ENCODE measurements at places on chromosomes 11 and 22.

GRCh38 chr11:114207096-114207495 is 89.1 kb upstream of the NNMT start:
- DNase-seq = no peak

DNA sequence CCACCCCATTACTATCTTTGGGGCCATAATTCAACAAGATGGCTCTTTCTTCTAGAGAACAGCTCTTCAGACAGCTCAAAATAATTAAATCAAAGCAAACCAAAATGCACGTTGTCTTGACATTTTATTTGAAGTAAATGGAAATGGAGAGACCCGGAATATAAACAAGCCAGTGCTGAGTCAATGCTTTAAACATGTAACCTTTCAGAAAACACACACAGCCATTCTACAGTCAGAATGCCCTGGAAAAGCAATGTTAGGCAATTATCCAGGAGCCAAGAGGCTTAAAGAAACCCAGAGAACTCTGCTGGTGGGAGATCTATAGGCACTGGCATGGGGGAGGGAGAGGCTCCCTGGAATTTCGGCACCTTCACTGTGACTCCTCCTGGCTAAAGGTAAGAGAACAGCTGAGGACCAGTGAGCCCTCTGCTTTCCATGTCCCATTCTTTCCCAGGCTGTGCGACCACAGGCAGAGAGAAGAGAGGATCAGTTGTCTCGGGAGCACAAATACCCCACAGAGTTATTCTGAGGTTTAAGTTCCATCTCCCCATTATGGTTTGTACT is 254.0 kb upstream of the CCDC90B start:
- no peak for DNase-seq

- no peak for DNase-seq
These were observed 157.7 kb downstream of the DBX1 start for GRCh38 chr11:20002312-20003216.

GRCh38 chr11:82076126-82076525 is 657.5 kb downstream of the FAM181B start:
- DNase-seq = peak; percentile 79

- no peak for DNase-seq
These were observed 491.0 kb upstream of the KIRREL3 start for GRCh38 chr11:127491589-127491988.

- no peak for DNase-seq
These were observed 4.4 kb downstream of the TRIOBP start for GRCh38 chr22:37701141-37701786.

- no peak for DNase-seq
These were observed 8.6 kb upstream of the RBFOX2 start for GRCh38 chr22:36037102-36037758.

DNA sequence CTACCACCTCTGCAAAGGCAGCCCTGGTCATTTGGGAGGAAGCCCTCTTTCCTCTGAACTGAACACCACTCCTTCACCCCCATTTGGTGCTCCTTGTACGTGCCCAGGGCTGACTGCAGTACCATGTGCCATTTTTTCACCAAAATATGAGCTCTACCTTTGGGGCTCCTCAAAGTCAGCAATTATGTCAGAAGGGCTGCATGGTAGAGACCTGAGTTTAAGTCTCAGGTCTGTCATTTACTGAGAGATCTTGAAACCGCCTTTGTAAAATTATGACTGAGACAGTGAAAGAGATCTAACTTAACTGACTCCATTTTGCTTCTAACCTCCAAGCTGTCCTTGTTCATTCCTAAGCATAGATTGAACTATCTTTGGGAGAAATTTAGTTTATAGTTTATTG is 58.0 kb downstream of the THAP12 start:
- no peak for DNase-seq

DNA sequence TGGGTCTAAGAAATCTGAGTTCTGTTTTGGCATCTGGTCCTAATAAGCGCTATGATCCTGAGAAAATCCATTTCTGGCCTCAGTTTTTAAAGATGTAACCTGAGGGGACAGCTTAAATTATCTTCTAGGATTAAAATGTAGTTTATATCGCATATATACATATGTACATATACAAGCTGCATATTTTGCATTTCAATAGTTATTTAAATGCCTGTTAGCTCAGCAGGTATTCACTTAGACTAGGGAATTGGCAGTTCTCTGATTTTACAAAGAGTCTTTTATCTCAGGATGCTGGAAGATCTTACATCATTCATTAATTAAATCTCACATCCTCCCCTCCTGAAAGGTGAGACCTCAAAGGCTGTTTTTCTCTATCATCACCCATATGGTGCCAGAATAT is 1232.8 kb downstream of the LRRC4C start:
- DNase-seq = no peak

- DNase-seq = no peak
These were observed 1.0 kb downstream of the UQCR10 start for GRCh38 chr22:29768052-29768693.

DNA sequence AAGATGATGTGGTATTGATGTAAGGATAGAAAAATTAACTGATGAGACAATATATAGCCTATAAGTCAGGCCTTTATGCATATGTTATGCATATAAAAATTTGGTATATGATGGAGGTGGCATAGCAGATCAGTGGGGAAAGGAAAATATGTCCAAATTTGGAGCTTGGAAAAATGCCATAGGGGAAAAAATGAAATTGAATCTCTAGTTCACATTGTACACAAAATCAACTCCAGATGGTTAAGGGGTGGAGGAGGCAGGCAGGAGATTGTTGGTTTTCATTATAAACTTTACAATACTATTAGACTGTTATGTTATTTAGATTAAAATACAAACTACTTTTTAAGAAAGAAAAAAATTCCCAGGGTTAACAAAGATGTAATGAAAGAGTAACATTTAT is 15.1 kb upstream of the CD3E start:
- DNase-seq = no peak

DNA sequence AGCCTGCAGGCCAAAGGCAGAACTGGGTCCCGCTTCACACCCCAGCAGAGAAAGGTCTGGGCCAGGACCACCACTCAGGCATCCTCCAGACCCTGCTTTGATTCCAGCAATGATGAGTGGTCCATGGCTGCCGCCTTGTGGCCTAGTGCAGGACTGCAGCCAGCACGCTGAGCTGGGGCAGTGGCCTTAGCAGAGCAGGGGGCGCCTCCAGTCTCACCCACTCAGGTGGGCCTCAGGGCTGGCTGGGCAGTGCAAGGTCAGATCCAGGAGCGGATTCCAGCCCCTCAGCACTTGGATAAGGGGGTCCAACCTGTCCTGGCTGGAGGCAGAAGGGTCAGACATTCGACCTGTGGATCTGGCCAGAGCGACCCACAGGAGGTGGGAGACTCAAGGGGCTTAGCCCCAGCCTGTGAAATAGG is 9.6 kb upstream of the PDE2A start:
- peak; percentile 14 for DNase-seq

DNA sequence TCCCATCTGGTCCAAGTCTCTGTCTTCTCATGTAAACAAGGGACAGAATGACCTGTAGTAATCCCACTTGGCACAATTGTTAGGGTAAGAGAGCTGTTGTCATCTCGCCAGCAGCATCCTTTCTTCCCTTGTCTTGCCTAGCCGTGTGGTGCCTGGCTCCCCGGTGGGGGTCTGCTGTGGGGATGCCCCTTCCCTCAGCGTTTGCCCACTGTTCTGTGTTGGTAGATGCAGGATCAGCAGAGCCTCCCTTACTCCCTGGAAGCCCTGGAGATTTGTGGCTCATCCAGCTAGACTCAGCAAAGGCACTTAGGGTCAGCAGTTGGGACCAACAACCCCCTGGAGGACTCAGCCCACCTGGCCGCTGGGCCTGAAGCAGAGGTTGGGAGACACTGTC is 13.0 kb downstream of the ACO2 start:
- DNase-seq = no peak

DNA sequence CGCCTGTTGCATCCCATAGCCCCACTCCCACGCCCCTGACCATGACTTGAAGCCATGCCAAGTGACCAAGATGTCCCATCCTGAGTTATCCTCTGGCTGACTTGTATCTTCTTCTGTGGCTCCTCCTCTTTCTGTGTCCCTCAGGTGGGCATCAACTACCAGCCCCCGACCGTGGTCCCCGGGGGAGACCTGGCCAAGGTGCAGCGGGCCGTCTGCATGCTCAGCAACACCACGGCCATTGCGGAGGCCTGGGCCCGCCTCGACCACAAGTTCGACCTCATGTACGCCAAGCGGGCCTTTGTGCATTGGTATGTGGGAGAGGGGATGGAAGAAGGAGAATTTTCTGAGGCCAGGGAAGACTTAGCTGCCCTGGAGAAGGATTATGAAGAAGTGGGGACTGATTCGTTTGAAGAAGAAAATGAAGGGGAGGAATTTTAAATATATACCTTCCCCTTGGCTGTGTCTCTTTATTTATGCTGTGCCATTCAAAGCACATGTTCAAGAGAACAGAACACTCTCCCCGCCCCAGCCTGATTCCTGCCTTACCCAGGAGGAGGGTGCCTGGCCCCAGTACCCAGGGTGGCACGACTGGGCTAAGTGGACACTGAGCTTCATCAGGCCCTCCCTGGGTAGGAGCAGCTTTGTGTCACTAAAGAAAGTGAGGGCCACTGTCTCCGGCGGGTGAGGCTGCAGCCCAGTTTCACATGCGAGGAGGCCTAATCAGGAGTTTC is 19.1 kb upstream of the USP18 start:
- DNase-seq = no peak

DNA sequence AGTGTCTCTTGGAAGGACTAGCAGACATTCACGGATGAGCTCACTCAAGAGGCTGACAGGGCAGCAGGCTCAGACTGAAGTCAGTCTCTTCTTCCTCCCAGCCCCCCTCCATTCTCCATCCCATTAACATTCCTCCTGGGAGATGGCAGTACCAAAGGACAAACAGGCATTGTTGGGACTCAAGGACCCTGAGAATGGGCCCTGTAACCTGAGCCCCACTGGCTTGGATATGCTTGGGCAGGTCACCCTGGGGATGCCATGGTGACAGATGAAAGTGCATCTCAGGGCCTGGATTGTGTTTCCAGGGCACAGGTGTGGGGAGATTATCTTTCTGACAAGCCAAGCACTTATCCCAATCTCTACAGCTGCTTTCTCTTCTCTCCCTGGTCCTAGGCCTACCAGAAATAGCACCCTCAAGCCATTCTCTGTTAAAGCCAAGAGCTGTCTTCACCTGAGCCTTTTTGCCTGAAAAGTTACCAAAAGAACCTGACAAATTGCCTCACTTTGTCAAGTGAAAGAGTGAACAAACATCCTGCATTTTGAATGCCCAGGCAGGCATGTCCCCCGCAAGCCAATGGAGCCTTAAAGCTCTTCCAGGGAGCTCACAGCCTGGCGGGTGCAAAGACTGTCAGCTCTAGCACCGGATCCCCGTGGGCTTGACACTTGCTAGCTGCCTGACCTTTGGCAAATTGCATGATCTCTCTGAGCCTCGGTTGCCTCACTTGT is 366.0 kb upstream of the NARS2 start:
- no peak for DNase-seq

GRCh38 chr11:72724851-72725723 is 27.1 kb downstream of the ARAP1 start:
- DNase-seq = peak; percentile 47

DNA sequence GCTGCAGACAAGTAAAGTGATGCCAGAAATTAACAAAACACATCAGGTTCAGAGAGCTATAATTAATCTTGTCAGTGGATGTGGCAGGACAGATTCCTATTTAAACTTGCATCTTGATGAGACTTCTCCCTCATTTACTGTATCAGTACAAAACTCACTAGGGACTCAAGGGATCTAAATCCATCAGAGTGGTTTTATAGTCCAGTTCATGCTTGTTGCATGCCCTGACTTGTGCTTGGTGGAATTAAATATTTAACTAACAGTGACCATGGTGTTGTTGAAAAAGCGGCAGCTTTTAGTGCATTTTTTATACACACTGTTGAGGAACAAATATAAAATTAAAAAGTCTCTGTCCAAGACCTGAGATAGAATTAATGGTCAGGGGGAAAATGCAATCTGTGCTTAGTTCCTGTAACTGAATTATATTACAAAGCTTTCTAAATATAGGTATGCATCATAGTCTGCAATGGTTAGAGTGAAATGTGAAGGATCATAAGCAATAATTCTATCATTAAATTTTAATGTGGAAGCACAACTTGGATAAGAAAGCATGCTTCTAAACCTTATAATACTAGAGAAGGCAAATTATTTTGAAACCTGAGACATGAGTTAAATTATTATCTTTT is 1475.5 kb upstream of the TENM4 start:
- peak; percentile 71 for DNase-seq

GRCh38 chr11:65127473-65128181 is 5.5 kb downstream of the MRPL49 start:
- DNase-seq = no peak

GRCh38 chr22:38755155-38755910 is 465 bp downstream of the SUN2 start:
- no peak for DNase-seq

DNA sequence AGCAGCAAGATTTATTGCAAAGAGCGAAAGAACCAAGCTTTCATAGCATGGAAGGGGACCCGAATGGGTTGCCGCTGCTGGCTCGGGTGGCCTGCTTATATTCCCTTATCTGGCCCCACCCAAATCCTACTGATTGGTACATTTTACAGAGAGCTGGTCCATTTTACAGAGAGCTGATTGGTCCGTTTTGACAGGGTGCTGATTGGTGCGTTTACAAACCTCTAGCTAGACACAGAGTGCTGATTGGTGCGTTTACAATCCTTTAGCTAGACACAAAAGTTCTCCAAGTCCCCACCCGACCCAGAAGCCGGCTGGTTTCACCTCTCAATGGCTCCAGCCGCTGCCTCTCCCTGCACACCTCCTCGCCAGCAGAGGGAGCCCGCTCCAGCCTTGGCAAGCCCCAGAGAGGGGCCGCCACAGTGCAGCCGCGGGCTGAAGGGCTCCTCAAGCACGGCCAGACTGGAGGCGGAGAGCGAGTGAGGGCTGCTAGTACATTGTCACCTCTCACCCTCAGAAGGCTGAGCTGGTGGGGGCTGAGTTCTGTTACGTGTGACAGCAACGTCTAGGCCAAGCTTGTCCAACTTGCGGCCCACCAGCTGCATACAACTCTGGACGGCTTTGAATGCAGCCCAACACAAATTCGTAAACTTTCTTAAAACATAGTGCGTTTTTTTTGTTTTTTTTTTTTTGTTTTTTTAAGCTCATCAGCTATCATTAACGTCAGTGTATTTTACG is 8.7 kb downstream of the PTH start:
- no peak for DNase-seq

DNA sequence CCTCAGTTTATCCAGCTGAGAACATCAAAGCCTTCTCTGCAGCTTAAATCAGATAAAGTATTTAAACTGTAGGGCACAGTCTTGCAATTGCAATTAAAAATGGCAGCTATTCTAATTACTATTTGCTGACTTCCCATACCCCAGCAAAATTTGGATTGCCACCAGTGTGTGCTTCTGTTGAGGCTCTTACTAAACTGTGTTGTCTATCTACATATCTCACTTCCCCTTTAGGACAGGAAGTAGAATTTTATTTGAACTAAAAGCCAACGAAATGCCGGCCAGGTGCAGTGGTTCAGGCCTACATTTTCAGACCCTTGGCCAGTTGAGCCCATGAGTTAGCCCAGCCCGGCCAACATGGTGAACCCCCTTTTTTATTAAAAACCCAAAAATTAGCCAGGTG is 7.1 kb downstream of the SAA4 start:
- no peak for DNase-seq

DNA sequence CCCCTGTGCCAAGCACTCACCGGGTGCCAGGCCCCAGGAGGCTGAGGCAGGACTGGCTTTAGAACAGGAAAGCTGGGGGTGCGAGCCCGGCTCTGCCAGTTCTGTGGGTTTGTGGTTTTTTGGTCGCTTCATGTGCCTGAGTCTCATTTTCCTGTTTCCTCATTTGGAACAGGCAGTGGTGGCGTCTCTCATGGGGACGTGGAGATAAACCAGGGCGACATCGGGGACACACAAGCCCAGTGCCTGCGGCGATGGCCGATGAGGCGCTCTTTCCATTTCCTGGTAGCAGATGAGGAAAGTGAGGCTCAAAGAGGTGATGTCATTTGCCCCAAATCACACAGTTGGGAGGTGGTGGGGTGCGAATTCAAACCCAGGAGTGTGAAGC is 20.8 kb upstream of the CHKA start:
- no peak for DNase-seq
